ENCODE measurements at places on chromosomes 2 and 18. TPM values are rescaled to one million over a fixed set of nuclear protein-coding genes. Genes with fewer than 3 reads are reported as not detected.

DNA sequence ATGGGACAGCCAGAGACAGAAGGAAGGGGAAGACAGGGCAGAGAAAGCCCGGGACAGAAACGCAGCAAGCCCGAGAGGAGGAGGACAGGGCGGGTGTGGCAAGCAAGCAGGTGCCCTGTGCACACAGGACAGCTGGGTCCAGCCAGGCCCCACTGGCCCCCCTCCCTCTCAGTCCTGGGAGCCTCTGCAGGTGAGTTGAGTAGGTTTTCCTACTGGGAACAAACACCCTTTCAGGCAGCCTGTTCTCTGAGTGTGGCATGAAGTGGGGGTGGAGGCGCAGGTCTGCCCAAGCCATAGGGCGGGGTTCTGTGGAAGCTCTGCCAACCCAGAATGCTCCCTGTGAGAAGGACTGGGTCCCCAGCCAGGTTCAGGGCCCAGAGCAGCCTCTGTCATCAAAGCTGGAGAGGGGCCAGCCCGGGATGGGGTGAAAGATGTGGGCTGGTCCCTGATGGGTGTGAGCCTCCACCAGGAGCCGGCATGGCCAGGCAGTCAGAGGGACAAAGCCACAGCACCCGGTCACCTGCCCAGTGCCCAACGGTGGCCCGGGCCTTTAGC lies 129.4 kb downstream of the TFCP2L1 start:
- no peak for DNase-seq

DNA sequence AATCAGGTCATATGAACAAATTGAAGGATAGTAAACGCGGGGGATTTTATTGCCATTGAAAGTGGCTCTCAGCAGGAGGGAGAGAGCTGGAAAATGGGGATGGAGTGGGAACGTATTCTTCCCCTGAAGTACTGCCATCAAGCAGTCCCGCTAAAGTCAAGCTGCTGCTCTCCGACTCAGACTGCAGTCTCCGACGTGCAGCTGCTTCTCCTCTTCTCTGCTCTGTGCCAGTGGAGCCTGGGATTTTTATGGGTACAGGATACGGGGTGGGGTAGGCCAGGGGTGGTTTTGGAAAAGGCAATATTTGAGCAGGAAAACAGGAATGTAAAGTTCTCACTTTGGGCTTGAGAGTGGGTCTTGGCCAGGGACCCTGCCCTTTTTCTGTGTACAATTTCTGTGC lies 33.0 kb downstream of the KCTD18 start:
- DNase-seq: no peak

SCN9A gene
- not detected for total RNA-seq

DNA sequence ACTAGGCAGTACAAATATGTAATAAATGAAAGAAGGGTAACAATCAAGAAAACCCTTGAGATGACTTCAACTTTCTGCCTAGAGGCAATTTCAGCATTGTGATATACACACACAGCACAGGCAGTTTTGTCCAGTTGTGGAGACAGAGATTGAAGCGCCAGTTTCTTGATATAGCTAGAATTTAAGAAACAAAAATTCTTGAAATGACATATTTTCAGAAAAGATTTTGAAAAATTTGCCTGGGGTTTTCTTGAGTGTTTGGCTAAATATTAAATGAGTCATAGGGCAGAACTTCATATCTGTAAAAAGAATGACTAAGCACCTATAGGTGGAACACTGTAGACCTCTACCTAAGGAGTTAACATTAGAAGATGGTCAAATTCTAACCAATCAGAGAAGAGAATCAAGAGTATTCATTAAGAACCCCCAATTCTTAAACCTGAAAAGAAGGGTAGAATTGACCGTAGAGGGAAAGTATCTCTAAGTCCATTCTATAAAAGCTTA lies 1266.8 kb upstream of the TMEFF2 start:
- no peak for DNase-seq

GRCh38 chr2:43522177-43522576 lies 73.7 kb downstream of the THADA start:
- no peak for DNase-seq

DNA sequence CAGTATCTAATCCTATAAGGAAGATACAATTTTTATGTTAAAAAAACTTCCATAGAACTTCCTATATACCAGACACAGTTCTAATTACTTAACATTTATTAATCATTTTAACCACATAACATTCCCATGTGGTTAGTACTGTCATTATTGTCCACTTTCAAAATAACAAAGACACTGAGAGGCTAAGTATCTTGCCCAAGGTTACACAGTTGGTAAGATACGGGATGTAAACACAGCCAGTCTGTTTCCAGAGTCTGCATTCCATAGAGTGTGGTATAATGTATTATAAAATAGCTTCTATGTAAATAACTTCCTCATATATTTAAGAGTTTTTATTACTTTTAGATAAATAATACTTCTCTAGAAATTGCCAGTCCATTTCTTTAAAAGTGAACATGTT lies 383.3 kb upstream of the ETAA1 start:
- DNase-seq: no peak

ACVR1C gene
- total RNA-seq: 0.49 TPM

- peak; percentile 6 for DNase-seq
Measured at GRCh38 chr18:51278045-51278649, 80.7 kb upstream of the MEX3C start.

DNA sequence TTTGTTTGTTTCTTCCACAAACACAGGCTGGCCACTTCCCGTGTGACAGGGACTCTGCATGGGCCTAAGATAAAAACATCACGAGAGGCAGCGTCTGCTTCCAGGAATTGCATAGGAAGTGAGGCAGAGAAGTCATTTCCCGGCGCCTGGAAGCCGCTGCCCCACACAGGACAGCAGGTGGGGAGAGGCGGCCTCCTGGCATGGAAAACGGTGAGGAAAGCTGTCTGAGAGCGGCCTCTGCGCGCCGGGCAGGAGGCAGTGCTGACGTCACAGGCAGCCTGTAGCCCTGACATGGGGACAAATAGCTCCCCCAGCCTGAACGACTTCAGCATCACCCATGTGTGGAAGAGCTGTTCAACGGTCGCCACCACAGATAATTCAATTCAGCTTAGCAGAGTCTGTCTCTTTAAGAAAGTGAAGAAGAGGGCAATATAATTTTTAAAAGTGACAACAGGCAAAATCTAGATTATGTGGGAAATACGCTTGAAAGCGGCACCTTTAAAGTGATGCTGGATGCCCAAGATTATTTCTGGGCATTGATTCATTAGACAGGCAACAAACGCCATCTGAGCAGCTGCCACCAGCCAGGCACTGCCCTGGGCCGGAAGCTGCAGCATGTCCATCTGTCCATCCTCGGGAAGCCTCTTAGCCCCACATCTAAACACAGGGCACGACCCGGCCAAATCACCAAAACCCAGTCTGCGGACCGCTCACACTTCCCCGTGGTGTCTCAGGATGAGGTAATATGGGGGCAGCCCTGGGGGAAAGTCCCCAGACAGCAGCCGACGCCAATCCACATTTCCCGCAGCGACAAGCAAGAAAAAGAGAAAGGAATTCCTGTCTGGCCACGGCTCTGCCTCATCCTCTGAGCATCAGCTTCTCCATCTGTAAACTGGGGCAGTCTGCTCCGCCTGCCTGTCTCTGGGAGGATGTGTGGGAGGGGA lies 138.9 kb downstream of the PXDN start:
- DNase-seq: no peak

GRCh38 chr2:100535855-100536254 lies 26.9 kb upstream of the PDCL3 start:
- no peak for DNase-seq

TDRD15 gene
- not detected for total RNA-seq

GRCh38 chr18:9823805-9824473 lies 61.8 kb upstream of the TXNDC2 start:
- DNase-seq: no peak

DNA sequence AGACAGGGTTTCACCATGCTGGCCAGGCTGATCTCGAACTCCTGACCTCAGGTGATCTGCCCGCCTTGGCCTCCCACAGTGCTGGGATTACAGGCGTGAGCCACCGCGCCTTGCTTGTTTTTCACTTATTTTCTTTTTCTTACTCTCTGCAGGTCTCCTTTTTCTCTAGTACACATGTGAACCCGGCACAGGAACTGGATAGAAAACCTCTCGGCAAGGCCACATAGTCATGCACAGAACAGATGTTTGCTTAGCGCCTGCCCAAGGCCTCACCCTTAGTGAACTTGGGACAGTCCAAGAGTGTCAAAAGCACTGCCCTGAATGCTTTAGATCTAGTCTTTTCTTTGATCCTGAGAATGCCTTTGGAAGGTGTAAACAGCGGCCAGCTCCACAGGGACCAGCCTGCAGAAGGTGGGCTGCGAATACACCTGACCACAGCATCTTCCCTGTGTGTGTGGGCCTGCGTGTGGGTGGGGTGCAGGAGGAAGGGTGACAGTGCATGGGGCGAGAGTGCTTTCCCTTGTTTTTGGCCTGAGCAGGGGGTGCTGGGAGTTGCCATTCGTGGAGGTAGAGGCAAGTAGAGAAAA lies 27.0 kb downstream of the IMPA2 start:
- DNase-seq: no peak

BMP10 gene
- total RNA-seq: not detected

- peak; percentile 12 for DNase-seq
Measured at GRCh38 chr2:20135631-20136050, 84.2 kb upstream of the LAPTM4A start.

Measured in activated T-cell treated with anti-CD3 and anti-CD28 coated beads, Interleukin-2, amount 50 U/mL, for 4 hours (primary cell).